ENCODE measurements at places on chromosomes 7 and 10. TPM values are rescaled to one million over a fixed set of nuclear protein-coding genes. Genes with fewer than 3 reads are reported as not detected.

Gene CHN2
- total RNA-seq = 0.10 TPM

Gene SPRN
- not detected for total RNA-seq

Gene OPALIN
- not detected for total RNA-seq

Gene CXCL12
- total RNA-seq = not detected

Gene TMEM213
- total RNA-seq = not detected

Data from foreskin keratinocyte (primary cell).